ENCODE measurements at places on chromosomes 12 and 14. TPM values are rescaled to one million over a fixed set of nuclear protein-coding genes. Genes with fewer than 3 reads are reported as not detected.

DNA sequence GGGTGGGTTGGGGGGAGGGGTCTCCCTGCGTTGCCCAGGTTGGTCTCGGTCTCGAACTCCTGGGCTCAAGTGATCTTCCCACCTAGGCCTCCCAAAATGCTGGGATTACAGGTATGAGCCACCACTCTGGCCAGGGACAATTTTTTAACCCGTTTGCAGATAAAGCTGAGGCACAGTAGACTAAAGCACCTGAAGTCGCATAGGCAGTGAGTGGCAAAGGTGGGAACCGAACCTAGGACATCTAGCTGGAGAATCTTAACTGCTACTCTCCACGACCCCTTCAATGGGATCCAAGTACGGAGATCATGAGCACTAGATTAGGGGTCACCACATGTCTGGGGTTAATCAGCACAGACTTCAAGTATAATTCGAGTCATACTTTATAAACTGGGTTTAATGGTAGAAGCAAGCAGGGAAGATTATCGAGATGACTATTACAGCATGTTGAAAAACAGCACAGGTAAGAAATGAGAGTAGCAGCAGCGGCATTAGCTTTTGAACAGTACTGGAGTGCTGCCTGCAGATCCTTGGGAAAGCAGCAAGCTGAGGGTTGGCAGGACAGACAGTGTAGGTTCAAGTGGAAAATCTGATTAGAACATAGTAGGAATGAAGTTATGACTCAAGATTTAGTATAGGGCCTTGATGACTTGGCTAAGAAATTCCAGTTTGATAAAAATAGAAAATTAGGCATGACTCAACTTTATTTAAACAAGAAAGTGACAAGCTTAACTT lies 23.9 kb downstream of the NID2 start:
- peak; percentile 64 for DNase-seq

DNA sequence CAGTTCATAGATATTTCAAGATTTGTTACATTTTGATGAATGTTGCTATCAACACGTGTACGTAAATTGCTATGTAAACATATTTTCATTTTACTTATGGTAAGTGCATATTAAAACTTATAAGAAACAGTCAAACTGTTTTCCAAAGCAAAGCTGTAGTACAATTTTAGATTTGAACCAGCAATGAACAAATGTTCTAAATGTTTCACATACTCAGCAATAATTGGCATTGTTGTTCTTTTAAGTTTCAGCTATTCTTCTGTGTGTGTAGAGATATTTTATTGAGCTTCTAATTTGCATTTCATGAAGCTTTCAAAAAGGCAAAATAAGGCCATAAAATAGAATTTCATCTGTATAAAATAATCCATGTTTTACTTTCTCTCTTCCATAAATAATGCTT lies 1433.2 kb downstream of the LRFN5 start:
- DNase-seq: no peak

DNA sequence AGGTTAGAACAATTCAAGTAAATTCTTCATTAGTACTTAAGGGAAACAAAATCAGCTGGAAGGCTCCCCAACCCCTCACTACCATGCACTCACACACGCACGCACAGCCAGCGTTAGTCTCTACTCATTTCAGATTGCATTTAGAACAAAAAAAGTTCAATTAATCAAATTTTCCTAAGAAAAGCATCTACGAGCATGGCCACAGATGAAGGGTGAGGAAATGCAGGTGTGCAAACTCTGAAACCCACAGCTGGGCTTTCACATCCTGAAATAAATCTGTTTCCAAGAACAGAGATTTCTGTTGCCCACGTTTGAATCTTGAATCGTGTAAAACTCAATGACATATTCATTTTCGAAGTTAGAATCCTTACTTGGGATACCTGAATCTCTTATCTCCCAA lies 62.6 kb downstream of the SEL1L start:
- no peak for DNase-seq

DNA sequence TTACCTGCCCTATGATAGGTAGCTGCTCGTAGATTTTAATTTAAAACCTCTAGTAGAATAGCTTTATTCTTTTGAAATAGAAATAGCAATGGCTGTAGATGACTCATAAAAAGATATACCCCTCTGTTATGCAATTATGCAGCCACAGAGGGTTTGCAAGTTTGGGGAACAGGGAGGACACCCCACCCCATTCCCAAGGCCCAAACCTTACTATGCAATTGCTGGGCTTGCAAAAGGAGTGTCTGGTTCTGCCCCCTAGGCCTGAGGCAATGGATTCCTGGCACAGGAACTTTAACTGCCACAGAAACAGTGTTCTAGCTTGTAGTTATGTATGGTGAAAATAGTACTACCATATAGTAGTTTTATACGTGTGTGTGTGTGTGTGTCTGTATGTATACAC lies 403.3 kb downstream of the ADAMTS20 start:
- no peak for DNase-seq

C1QL4 gene
- not detected for polyA plus RNA-seq

ARG2 gene
- polyA plus RNA-seq: 2.8 TPM

METAP2 gene
- polyA plus RNA-seq: 123 TPM
